ENCODE measurements at places on chromosomes 2 and 18.
A peak's percentile ranks its signal among the peaks of the same experiment; 100 is the strongest.

DNA sequence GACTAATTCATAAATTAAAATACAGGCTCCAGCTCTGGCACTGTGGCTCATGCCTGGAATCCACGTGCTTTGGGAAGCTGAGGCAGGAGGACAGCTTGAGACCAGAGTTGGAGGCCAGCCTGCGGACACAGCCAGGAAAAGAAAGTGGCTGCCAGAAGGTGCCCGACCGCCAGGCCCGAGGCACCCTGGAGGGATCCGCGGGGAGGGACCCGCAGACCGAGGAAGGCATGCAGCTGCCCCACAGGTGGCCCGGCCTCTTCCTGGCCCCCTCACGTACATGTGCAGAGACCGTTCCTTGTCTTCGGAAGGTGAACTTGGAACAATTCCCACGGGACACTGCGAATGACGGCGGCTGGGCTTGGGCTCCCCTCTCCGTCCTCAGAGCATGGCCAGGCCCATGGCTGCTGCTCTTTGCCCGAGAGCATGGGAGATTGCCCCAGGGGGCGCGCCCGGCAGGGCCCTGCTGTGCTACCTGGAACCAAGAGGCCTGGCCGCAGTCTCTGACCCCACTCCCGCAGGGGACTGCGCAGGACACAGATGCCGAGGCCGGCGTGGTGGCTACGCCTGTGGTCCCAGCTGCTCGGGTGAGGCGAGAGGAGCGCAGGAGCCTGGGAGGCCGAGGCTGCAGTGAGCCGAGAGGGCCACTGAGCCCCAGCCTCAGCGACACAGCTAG lies 55.6 kb upstream of the IMP4 start:
- DNase-seq: no peak

DNA sequence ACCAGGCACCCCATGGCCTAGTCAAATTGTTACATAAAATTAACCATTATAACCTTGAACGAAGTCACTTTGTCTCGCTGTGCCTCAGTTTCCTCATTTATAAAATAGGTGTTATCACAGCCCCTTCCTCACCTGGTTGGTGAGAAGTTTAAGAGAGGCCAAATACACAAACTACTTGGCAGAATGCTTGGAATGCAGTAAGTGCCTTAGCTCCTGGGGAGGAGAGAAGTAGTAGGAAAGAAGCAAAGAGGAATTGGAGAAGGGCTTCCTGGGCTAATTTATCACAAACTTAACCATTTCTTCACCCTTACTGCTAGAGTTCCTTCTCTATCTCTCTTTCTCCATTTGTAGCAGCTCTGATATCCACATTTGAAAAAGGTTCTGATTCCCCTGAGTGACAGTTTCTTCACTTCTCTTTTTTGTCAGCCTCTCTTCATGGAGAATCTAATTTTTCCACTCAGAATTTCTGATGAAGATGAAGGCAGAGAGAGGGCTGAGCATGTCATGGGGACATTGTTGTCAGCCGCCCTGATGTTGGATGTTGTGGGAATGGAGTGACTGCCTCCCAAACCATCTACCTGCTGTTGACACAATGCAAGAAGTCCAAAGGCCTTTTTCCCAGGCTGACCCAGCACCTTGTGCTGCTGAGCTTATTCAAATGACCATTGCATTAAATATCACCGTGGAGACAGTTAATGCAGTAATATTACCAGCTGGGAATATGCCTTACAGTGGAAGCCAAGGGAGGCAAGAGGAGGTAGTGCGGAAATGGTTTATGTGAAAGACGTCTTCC lies 60.4 kb downstream of the BOD1L2 start:
- DNase-seq: no peak

DNA sequence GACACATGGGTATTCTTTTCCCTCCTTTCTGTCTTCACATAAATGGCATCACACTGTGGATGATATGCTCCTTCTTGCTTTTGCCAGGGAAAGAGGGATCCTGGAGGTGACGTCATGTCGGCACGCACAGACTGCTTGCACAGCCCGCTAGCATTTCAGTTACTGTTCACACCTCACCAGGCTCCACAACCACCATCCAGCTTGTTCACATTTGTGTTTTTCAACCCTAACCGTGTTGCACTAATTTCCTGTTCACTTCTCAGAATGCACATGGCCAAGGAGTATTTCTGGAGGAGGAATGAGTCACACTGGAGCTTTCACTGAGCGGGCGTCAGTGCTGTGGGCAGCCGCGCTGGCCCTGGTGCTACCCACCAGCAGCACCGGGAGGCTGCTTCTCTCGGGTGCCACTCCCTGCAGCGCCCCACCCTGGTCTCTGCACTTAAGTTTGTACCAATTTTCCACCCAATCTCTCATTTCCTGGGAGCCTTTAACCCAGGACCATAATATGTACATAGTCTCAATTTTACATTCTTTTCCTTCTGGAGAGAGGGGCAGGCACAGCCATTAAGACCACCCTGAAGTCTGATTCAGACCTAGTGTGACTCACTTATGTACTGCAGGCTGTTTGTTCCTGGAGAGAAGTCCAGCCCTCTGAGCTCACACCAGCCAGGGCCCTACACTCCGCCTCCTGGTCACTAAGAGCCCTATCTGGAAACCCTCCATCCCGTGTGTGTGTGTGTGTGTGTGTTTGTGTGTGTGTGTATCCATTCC lies 65.1 kb downstream of the MBP start:
- DNase-seq: no peak

DNA sequence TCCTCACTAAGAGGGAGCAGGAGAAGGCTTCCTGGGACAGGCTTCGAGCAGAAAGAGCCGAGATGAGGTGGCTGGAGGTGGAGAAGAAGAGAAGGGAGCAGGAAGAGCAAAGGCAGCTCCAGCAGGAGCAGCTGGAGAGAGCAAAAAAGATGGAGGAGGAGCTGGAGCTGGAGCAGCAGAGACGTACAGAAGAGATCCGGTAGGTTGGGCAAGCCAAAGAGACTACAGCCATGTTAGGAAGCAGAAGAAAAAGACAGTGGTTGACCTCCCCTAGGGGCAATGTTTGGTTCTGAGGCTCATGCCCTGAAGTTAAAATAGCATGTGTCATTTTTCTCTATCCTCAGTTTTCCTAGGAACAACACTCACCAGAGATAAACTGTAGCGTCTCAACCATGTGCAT lies 45.1 kb downstream of the SUMO1 start:
- no peak for DNase-seq

DNA sequence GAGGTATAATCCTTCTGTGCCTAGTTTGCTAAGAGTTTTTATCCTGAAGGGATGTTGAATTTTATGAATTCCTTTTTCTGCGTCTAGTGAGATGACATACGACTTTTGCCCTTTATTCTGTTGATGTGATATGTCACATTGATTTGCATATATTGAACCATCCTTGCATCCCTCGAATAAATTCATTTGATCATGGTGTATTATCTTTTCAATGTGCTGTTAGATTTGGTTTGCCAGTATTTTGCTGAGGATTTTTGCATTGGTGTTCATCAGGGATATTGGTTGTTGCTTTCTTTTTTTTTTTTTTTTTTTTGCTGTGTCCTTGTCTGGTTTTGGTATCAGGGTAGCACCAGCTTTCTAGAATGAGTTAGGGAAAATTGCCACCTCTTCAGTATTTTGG lies 9.1 kb downstream of the GCC2 start:
- DNase-seq: no peak

- DNase-seq: peak; percentile 40
Measured at GRCh38 chr2:200466425-200467418, 43.1 kb downstream of the KCTD18 start.

DNA sequence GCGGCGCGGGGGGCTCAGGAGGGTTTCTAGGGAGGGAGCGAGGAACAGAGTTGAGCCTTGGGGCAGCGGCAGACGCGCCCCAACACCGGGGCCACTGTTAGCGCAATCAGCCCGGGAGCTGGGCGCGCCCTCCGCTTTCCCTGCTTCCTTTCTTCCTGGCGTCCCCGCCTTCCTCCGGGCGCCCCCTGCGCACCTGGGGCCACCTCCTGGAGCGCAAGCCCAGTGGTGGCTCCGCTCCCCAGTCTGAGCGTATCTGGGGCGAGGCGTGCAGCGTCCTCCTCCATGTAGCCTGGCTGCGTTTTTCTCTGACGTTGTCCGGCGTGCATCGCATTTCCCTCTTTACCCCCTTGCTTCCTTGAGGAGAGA lies 5.2 kb downstream of the PROC start:
- DNase-seq: no peak

DNA sequence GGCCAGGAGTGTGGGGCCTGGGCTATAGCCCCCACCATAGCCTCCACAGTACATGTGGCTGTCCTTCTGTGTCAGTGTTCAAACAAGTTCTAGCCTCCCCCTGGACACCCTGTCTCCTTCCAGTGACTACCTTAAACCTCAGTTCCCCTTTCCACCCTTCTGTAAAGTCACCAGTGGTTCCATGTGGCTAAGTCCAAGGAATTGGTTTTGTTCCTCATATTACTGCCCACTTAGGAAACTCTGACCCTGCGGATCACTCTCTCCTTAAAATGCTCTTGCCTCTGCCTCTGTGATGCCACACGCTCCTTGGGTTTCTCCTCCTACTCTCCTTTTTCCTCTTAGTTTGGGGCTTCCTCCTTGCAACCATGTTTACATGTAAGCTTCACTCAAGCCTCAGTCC lies 27.8 kb upstream of the REL start:
- no peak for DNase-seq

- no peak for DNase-seq
Measured at GRCh38 chr2:68594041-68594440, 49.3 kb upstream of the PROKR1 start.

- no peak for DNase-seq
Measured at GRCh38 chr2:217553679-217554078, 449.1 kb downstream of the TNS1 start.

DNA sequence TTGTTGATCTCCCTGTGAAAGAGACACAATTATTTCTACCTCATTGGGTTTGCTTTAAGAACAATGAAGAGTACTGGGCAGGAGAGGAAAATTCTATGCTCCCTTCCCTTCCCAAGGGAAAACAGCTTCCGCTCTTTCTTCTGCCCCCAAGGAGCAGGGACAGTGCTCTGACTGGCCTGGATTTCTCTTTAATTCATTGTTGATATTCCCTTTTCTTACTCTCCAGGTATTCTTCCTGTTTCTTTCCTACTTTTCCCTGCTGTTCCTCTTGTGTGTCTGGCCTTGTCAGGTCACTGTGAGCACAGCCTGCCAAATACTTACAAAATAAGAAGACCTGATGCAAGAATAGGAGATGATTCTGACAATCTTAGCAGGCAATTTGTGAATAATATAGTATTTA lies 49.6 kb upstream of the SPAG16 start:
- no peak for DNase-seq

GRCh38 chr2:11813951-11814350 lies 67.5 kb downstream of the LPIN1 start:
- no peak for DNase-seq

DNA sequence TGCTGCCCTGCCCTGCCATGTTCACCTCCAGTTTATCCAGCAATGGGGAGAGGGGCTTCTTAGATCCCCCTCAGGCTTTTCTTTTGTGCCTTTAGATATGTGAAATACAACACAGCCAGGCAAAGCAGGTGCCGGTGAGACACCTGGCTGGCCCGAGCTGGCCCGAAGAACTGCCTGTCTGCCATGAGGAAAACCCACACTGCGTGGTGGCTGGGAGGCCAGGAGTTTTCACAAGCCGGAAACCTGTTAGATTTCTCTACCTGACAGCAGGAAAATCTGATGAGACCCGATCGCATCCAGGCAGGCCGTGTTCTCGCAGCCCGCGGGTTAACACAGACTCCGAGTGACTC lies 5.7 kb upstream of the GAL3ST2 start:
- no peak for DNase-seq

GRCh38 chr2:88831071-88831791 lies 139.8 kb downstream of the RPIA start:
- no peak for DNase-seq

- DNase-seq: no peak
Measured at GRCh38 chr2:106142683-106143082, 51.4 kb downstream of the UXS1 start.

DNA sequence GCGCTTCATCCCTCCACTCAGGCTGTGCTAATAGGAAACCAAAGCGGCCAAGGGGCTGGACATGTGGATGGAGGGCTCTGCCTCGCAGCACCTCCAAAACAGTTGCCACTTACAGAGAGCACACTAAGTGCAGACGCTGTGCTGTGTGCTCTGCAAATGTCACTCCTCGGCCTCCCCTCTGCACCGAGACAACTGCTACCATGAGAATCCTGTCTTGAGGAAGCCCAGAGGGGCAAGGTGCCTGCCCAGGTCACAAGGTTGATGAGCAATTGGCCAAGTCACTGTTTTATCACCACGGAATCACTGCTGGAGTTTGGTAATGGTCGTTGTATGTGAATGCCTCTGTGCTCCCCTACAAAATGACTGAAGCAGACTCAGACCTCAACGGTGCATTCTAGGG lies 132.2 kb downstream of the SEPTIN10 start:
- DNase-seq: no peak

GRCh38 chr18:27250471-27250870 lies 65.4 kb upstream of the CHST9 start:
- DNase-seq: no peak

DNA sequence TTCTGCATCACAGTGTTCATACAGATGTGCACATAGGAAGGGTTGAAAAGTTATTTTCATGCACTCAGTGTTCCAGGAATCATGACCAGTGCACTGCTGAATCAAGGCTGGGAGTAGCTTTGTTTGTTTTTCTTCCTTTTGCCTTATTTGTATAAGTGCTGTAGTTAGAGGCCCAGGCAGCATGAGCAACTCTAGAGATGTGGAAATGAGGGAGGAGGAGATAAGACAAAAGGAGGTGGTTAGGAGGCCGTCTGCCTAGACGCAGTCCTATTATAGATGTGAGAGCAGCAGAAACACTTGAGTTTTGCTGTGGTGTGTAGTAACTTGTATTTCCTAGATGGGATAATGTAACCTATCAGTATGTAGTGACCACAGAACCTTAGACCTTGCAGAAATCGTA lies 264.3 kb upstream of the RASGRP3 start:
- DNase-seq: no peak

DNA sequence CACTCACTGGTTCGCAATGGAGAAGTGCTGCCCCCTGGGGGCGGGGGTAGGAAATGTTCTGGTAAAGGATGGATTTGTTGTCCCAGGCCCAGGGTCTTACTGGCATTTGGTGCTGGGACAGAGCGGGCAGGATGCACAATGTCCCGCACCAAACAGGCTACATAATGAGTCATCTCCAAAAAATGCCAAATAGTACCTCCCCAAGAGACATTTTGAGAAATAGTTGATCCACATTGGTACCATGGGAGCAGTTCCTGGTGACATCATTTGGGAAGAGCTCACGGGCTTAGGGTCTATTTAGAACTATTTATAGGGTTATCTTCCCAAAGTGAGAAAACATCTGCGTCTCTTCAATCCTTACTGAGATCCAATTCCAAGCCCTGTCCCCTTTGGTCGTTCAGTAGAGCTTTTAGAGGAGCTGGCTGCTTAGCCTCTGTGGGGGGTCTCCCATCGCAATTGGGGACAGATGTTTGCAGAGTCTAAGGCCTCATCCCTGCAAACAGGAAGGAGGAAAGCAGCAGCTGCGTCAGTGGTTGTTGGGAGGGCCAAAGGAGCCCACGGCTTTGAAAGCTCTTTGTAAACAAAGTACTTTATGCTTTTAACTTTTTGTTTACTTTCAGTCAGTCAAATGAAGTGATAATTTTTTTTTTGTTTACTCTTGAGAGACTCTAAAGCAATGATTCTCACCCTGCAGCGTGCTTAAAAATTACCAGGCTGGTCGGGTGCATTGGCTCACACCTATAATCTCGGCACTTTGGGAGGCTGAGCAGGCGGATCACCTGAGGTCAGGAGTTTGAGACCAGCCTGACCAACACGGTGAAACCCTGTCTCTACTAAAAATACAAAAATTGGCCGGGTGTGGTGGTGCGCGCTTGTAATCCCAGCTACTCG lies 49.3 kb downstream of the GREB1 start:
- peak; percentile 54 for DNase-seq

GRCh38 chr2:239178484-239178883 lies 222.3 kb downstream of the HDAC4 start:
- DNase-seq: no peak
